T-helper 17 cell (primary cell): ENCODE measurements at places on chromosomes 12 and 14.

DNA sequence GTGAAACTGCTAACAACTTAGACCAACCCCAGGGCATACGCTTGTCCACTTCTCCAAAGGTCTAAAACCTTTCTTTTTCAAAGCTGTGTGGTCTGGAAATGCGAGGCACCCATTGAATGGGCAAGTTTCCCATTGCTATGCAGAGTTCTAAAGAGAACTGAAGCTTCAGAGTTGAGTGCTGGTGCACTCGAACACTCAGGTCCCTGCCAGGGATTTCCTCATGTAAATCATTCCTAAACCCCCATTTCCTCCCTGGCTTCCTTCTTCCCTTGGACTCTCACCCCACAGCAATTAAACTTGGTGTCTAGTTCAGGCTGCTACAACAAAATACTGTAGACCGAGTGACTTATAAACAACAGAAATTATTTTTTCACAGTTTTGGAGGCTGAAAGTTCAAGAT, 2.2 kb upstream of the PXN start:
- no peak for DNase-seq

DNA sequence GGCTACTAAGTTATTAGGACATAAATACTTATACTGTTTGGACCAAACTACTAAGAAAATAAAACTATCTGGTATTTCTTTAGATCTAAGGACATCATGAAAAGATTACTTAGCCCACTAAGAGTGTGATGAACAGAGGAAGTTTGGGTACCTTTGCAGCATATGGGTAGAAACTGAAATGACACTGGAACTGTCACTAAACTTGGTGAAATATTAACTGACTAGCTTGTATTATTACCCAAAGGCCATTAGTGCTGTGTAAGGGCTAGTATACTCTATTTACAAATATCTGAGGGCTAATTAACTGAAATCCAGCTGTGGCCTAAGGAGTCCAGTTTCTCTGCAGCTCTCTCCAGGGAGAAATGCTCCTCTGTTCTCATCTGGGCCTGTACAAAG, 45.5 kb downstream of the PAWR start:
- DNase-seq: no peak

GRCh38 chr14:20631023-20631879, 10.2 kb downstream of the OR6S1 start:
- DNase-seq: no peak

GRCh38 chr12:76927170-76927784, 48.5 kb upstream of the CSRP2 start:
- no peak for DNase-seq

DNA sequence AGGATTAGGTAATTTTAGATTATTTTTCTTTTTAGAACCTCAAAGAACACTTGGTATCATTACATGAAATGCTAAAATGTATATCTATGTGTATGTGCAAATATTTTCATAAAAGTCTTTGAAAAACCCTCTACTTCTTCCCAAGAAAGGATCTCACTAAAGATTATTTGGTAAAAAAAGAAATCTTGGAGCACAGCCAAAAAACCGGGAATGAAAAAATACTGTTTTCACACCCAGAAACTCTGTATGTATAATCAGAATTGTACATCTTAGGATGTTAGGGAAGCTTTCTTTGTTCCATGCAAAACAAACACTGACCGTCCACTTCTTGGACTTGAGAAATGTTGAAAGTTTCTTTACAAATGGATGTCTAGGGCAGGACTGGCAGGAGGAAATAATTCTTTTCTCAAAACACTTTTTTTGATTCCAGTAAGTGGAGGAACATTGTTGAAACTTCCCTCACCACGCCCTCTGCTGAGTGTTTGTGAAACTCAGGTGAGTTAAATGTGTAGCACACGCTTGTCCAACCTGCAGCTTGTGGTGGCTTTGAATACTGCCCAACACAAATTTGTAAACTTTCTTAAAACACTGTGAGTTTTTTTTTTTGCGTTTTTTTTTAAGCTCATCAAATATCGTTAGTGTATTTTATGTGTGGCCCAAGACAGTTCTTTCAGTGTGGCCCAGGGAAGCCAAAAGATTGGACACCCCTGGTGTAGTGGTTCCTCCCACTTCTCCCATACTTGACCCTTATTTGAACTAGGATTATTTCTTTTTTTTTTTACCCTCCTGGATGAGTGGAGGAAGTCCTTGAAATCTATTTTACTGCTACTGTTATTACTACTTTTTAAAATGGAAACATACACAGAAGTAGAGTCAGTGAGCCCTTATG, 26.6 kb downstream of the FBXO34 start:
- peak; percentile 9 for DNase-seq

DNA sequence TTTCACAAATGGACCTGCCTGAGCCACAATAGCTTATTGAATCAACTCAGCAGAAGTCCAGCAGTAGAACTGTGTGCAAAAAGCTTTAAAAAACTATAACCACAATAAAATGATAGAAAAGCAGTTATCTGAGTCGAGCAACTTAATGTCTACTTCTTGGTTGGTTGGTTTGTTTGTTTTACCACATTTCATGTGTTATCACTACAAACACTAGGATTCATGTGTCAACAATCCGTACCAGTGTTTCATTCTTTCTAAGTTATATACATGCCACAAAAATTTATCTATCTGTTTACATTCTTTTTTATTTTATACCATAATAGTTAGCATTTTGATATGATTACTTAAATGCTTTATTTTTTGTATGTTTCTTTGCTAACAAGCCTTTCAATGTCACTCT, 339.0 kb downstream of the KCNH5 start:
- DNase-seq: no peak

GRCh38 chr12:122094735-122095631, 16.4 kb downstream of the MLXIP start:
- no peak for DNase-seq

DNA sequence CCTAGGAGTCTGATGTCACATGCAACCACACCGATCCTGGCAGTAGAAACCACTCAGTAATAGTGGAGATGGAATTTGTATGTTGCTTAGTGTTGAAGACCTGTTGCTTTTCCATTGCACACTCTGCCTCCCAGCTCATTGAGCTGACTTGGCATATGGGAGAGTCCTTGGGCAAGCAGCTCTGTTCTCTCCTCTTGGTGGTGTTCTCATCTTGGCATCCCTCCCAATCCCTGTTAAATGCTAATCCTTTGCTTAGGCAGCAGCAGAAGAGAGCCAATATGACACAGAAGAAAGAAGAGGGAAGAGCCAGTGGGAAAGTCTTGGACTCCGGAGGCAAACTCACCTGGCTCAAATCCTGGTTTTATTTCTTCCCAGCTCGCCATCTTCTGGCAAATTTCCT, 178.0 kb upstream of the CAND1 start:
- no peak for DNase-seq

GRCh38 chr14:105857220-105857825, 330.9 kb downstream of the TMEM121 start:
- DNase-seq: no peak

DNA sequence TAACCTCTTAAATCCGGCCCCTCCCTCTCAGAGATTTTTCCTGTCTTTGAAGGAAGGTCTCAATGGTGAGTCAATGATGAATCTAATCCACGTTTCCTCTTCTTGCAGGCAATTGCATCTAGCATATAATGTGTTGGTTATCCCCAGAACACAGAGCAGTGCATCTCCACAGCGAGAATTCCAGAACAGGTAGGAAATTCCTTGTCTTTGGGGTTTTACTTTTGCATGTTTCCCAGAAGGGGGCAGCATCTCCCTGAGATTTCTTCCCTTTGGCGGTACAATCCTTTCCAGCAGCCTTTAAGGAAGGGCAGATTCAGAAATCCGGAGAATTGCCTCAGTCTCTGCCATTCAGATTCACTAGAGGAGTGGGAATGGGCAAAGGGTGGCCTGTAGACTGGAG, 128.0 kb downstream of the KCNA5 start:
- DNase-seq: no peak

GRCh38 chr12:23221066-23221465, 596.1 kb downstream of the ETNK1 start:
- no peak for DNase-seq

DNA sequence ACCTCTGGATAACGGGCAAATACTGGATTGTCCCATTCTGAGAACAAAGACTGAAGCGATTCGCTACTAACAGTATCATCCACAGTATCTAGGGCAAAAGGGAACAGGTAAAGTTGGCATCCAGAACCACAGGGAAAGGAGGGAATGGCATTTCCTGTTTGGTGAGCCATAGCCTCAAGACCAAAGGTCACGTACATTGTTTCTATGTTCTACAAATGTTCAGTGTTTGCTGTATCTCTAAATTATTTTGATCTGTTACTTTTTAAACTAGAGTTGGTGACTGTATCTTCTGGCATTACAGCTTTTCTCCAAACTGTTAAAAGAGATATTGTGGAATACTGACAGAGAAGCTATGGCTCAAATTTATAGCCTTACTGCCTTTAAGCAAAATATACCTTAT, 9.7 kb downstream of the MLH3 start:
- DNase-seq: no peak

DNA sequence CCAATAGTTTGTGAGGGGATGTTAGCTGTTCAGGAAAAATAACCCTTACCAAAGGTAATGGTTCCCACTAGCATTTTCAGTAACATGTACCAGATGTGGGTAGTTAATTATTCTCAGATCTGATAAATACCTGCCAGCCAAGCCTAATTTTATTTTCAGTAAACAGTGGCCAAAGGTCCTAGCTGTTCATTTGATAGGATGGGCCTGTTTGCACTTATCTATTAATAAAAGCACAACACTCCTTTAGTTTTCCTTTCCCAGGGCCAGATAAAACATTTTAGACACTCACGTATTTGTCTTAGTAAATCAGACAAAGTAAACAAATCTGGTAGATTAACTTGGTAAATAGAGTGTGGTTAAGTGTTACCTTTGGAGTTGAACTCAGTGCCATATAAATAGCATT, 345.1 kb downstream of the RAD51B start:
- no peak for DNase-seq

DNA sequence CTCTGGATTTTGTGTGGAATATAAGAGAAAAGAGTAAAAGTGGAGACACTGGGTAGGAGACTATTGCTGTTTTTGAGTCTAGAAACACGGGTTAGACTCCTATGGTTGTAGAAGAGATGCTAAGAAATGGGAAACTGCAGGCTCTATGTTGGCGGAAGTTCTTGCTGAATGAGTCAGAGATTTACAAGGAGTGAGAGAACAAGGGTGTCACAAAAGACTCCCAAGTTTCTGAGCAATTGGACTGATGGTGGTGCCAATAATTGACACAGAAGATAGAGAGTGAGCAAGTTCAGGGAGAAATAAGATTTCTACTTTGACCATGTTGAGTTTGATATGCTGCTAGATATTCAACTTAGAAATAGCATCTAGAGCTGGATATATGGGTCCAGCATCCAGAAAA, 2.6 kb upstream of the PRKD1 start:
- DNase-seq: no peak

DNA sequence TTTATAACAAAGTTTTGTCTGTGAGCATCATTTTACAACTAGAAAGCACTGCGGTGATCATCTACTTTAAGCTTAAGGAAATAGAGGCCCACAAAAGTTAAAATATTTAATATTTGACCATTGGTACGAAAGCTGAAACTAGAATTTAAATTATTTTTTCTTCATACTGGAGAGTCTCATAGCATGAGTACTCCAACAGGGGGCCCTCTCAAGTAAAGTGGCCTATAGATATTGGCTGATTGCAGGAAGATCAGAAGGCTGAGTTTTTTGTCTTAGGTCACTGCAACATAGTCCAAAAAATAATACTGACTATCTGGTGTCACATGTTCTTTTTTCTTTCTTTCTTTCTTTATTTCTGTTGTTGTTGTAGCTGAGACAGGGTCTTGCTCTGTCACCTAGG, 75.3 kb upstream of the ZDHHC17 start:
- no peak for DNase-seq

DNA sequence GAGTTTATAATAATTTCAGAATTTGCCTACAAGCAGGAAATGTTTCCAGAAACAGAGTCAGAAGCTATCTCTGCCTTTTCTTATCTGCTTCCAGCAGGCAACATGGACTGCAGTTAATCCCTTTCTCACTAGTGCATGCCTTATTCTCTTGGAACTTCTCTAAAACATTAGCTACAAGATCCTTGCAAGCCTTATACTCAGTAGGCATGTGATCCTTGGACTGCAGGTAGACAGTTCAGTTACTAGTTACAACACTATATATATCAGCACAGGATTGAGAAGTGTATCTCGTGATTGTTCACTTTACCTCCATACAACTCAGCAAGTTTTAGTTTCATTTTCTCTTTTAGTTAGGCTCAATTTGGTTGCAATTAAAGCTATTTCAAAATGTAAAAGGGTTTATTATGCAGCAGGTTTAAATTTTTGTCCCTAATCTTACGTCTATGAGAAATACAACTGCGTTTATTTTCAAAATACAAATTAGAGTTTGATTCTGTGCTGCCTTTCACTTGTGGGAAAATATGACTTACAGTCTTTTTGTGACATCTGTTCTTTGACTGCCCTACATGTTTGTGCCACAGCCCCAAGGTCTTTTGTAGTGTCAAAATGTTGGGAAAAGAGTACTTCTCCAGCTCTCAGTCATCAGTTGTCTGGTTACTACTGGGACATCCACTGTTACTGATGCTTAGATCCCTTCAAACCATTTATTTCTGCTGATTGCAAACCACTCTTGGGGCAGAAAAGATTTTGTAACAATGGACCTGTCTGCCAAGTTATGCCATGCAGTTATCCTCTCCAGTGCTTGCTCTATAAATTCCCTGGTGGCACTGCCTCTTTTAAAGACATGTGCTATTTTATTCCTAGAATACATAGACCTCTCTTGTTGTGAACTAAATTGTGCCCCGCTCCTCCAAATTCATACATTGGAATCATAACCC, 709.0 kb upstream of the FOXG1 start:
- DNase-seq: no peak

GRCh38 chr14:41597647-41598046, 9.0 kb upstream of the LRFN5 start:
- DNase-seq: no peak

GRCh38 chr14:102993523-102993922, 63.8 kb downstream of the CDC42BPB start:
- DNase-seq: no peak

DNA sequence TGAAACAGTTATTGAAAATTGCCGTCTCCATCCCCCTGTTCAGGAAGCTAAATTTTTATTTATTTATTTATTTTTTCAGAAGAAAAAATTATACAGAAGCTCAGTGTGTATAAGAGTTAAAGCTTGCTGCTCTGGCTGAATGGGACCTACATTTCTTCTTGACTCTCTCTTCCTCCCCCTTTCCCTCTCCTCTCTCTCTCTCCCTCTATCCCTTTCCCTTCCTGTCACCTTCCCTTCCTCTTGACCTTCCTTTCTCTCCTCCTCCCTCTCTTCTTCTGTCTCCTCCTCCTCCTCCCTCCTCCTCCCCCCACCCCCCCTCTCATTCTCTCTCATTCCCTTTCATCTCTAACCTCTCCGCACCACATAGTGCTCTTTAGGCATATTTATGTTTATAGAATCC, 39.1 kb downstream of the APAF1 start:
- no peak for DNase-seq

DNA sequence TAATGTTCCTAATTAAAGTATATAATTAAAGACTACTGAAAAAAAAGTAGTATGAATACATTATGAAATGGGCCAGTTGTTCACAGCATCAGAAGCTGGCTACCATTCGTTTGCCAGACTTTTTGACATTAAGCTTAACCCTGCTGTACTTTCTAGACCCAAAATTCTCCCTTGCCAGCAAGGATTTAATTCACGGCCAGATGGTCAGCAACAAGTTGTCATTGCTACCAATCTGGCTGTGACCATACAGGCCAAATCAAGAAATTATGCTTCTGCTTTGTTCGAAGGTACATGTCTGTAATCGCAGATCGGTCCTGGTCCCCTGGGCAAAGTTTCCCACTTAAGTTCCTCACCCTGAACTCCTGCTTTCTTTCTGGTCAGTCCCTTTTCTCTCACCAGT, 217.7 kb upstream of the ATXN7L3B start:
- DNase-seq: no peak
